DMS79 treated with DMSO at 0.1 percent for 48 hours (cell line): ENCODE measurements at places on chromosomes 11 and 22.

DNA sequence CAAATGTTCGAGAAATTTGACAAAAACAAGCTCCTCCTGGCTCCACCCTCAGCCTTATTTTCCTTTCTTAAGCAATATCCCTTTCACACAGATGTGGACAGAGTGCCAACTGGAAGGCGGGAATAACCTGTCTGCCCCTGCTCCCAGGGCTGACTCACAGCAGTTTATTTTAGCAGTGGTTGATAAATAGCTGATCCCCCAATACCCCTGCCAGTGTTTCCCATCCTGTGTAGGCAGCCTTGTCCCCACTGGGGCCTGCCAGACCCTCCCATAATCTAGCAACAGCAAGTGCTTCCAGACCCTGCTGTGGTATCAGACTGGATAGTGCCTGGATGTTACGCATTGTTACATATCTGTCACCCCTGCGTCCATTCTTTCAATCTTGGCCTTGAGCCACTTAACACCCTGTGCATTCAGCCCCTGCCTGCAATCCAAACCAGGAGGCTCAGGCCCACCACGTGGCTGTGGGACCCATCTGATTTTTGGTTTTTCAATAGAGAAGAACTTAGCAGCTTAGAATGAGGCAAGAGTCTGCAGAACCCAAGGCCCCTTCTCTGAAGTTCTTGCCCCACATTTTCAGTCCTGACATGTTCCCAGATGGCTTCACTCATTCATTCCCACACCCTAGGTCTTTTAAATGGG is 53.7 kb downstream of the PARVA start:
- DNase-seq = no peak

GRCh38 chr11:82790723-82791484 is 57.2 kb upstream of the FAM181B start:
- no peak for DNase-seq

DNA sequence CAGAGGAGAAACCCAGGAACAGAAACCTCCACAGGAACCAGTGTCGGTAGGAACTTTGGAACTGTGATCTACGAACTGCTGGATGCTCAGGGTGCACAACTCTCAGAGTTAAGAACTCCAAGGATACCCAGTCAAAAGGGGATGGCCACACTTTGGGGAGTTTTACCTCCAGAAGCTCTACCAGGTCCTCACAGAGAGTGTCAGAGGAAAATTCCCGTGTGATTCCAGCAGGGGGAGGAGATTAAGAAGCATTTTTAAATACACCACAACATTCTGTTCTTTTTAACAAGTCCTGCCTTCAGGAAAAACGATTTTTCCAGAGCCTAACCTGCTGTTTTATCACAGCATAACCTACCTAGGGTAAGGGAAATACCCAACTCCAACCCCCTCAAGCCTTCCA is 104.0 kb downstream of the SOX6 start:
- no peak for DNase-seq

DNA sequence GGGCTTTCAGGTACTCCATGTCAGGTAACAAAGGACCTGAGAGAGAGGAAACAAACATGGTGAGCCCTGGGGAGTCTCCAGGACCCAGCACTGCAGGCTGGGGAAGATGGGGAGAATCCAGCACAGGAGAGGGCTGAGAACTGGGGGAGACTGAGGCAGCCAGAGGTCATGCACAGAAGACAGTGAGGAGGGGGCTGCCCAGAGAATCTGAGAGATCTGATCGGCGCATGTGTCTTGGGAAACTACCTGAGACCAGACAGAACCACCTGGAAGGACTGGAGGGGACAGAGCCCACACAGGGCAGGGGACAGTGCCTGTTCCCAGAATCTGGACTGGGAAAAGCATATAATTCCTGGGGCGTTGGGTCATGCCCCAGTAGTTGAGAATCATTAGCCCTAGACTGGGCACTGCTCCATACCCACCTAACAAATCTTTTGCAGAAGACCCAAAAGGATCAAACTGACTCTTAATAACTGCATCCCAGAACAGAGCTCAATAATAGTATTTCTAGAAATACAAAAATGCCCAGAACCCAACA is 20.0 kb upstream of the COMT start:
- no peak for DNase-seq

DNA sequence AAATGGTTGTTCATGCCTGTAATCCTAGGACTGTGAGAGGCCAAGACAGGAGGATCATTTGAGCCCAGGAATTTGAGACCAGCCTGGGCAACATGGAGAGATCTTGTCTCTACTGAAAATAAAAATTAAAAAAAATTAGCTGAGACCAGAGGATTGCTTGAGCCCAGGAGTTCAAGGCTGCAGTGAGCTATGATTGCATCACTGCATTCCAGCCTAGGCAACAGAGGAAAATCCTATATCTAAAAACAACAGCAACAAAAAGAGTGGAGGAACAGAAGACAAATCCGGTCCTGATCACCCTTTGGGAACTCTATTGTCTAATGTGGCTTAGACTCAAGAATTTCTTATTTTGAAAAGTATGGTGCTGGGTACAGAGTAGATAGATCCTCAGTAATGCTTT is 17.3 kb downstream of the BARX2 start:
- no peak for DNase-seq

DNA sequence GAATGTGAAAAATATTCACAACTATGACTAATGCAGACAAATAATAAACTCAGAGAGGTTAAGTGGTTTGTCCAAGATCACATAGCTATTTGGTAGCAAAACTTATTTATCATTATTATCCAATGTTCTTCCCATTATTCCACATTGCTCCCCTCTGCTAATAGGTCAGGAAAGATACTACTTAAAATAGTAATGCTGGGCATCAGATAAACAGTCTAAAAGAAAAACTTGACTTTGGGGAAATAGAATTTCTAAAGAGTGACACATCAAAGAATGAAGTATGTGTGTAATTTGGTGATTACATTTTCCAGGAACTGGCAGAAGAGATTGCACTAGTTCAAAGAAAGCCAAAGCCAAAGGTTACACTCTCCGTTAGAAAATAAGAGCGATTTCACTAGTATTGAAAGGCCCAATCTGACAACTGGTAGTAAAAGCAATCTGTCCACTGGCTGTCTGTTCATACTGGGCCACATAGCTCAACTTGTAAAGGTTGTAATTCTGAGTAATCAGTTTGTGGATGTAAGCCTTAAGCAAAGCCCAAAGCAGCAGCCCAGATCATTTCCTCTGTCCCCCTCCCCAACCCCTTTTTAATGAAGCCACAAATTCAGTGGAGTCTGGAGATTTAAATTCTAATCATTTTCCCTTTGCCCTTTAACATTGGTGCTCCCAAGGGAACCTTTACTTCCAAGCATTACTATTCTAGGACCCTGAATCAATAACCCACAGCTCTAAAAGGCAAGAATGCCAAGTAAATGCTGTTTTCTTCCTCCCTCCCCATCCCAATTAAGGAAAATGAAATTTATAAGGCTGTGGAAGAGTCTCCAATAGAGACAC is 283.5 kb downstream of the TTC28 start:
- no peak for DNase-seq

GRCh38 chr11:27977031-27977430 is 130.9 kb downstream of the KIF18A start:
- no peak for DNase-seq

DNA sequence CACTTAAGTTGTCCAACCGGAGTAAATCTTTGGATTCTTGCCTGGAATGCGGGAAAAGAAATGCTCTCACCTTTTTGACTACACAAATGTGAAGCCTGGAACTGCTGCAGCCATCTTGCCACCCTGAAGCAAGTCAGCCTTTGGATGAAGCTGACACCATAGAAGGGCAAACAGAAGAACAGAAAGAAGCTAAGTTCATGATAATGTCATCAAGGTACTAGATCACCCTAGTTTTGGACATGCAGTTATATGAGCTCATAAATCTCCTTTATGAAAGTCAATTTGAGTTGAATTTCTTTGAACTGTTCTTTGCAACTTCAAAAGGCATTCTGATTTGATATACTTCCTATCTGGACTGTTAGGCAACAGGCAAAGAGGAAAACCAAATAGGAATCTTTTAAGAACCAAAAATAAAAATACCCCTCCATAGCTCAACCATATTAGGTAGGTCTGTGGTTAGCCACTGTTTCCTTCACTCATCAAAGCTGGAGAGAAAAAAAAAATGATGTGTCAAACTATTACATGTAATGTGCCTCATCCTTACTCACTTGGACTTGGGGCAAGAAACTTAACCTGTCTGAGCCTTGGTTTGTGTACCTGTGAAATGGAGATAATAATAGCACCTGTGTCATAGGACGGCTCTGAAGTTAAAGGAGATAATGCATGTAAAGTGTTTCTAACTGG is 91.9 kb downstream of the WT1 start:
- no peak for DNase-seq

- DNase-seq = no peak
Observed at GRCh38 chr22:46863794-46864193, 101.3 kb downstream of the TBC1D22A start.

DNA sequence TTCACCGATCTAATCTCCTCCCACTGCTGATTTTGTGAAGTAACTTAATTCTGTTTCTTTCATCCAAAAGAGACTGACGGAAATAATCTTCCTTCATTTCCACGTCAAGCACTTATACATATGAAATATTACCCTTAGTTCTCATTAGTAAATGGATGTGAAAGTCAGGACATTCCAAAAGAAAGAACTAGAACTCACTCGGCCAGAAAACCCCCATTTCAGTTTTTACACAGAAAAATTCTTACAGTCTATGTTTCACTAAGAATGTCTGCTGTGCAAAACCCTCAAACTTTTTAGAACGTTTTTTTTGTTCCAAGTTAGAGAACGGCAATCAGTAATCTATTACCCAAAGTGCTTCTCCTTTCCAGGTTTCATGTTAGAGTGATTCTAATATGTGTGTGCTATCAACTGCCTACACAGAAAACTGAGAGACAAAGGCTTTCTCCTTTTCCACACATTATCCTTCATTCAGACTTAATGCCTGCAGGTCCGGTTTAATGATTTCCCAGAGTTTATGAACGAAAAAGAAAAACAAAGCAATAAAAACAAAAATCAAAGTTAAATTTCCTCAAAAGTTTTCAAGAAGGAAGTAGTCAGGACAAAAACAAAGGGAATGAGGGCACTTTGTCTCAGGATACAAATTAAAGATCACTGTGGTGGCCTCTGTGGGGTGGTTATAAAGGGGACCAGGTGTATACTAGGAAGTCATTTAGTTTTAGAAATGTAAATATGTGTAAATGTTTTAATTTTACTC is 11.3 kb upstream of the SESN3 start:
- no peak for DNase-seq

GRCh38 chr11:85377901-85378300 is 249.2 kb downstream of the DLG2 start:
- no peak for DNase-seq

- DNase-seq = no peak
Observed at GRCh38 chr11:62737196-62737595, 8.9 kb downstream of the TTC9C start.

- no peak for DNase-seq
Observed at GRCh38 chr11:5967708-5968107, 586 bp downstream of the OR56A5 start.

- DNase-seq = peak; percentile 99
Observed at GRCh38 chr11:123386796-123387510, 43.1 kb upstream of the GRAMD1B start.

- DNase-seq = no peak
Observed at GRCh38 chr11:96205460-96205809, 137.6 kb downstream of the MAML2 start.

DNA sequence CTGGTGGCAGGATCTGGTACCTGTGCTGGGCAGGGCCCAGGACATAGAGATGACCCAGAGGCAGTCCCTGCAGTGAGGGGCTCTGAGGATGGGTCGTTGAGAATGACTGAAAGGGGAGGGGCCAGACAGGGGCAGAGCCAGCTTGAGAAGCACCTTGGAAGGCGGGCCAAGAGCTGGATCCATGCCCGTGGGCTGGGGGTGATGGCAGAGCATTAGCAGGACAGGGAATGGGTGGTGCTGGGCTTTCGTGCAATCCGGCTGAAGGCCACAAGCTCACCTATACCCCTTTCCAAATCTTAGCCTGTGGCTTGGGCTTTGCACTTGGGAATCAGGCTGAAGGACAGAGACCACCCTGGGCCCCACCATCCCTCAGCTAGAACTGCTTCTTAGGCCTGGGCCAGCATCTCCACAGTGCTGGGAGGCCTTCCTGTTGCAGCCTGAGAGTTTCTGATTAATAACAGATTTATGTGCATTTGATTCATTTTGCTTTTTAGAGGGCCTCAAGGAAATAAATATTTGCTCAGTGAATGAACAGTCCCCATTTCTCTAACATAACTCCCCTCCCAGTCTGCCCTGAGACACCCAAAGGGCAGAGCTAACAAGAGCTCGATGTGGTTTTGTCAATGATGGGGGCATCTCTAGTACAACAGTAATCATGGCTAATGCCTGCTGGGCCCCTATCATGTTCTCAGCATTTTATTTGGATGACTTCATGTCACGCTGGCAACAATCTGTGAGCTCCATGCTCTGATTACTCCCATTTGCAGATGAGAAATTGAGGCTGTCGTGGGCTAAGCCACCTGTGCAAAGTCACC is 39.3 kb downstream of the RIBC2 start:
- no peak for DNase-seq

DNA sequence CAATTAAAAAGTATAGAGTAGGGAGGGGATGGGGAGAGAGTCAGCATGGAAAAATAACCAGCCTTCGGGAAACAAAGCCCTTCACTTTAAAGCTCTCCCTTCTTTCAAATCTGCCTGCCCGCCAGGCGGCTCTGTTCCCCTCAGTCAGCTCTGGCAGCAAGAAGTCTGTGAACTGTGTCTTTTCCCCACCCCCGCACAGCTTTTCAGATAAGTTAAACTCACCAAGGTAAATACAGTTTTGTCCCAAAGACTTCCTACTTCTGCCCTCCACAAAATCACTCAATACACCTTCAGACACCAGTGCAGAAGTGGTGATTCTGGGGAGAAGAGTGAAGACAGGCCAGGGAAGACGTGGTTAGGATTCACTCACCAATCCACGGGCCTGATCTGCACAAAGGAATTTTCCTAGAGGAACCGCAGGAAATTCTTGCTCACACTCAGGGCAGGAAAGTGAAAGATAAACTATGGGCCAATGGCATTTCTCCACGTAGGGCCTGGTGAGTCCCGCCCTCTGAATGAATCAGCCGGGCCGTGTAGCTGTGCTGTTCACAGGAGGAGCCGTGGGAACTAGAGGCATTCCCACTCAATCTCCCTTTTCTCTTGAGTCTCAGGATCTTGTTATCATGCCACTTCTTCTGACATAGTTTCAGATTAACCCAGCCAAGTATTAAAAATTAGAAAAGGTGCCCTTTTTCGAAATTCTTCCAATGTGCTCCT is at the start of gene TRIM5:
TRIM5 (minus strand) TSS at position 429 of the 717 bp plus-strand sequence. CDS start 4,897 bp downstream, outside the sequence.
- no peak for DNase-seq

DNA sequence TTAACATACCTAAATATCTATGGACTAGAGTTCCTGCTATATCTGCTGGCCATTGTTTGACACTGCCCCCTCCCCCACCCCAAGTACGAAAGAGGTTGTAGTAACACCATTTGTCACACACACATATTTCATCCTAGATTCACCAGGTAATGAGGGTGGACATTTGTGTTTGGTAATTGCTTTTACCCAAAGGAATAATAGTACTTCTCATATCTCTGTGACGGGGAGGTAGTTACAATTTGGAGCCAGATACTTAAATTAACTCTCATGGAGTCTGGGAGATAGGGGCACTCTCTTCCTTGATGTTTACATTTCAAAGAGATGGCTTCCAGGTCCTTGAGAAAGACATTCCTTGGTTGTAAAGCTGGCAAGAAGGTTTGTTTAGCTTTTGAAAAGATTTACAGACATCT is 38.7 kb downstream of the REXO2 start:
- DNase-seq = no peak
